T1000 (cell line): ENCODE measurements at places on chromosomes 3 and 15.

- DNase-seq = no peak
These were observed 21.4 kb downstream of the ACKR2 start for GRCh38 chr3:42830437-42831320.

- no peak for DNase-seq
These were observed 6.7 kb upstream of the ZBED2 start for GRCh38 chr3:111601810-111602209.

DNA sequence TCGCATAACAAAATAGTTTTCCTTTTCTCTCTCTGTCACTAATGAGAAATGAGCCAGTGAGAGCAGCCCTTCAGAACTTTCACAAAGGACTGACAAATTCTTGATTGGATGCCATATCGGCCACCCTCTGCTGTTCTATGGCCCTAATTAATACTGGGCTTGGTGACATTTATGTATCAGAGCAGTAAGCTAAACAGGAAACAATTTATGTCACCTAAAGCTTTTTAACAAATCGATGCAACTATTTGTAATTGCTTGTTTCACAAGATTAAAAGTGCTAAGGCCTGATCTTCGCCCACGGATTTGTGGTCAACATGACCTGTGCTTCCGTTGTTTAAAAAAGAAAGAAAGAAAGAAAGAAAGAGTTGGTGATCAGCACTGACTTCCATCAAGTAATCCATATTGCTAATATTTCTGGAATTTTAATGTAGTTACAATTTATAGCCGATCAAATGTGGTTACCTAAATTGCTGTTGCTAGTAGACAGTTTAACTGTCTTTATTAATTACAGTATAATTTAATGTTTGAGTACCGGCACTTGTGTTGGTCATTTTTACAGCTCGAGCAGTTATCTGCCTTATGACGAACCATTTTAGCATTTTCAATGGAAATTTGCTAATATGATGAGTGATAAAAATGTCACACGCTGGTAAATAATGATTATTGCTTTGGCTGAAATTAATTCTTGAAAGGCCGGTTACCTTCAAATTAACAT lies 631.3 kb downstream of the FOXP1 start:
- no peak for DNase-seq

DNA sequence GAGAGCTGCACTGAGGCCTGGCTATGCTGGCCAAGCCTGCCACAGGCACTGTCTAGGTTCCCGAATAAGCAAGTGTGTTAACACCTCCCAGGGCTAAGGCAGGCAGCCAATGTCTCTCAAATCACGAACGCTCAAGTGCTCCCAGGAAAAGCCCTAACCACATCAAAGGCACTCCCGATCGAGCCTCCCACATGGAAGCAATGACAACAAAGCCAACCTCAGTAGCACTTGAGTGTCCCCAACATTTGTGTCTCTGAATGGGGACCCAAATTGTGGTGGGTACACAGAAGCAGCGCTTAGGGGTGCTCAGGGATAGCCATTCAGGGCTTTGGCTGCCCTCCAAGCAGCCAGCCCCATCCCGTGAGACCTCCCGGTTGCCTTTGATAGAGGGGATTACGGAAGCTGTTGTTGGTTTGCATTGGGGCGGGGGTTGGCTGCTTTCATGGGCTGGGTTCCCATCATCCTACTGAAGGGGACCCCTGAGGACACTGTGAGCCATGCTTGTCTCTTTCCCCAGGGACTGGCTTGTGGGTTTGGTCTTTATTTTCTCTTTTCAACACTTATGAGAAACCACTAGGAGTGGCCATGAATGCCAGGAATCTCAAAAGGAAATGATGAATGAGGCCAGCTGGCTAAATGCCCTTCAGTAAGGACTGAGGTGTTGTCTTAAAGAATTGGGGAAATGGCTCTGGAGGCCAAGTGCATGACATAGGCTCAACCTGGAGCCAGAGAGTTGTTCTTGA lies 234.1 kb upstream of the FEZF2 start:
- DNase-seq = peak; percentile 63

- DNase-seq = no peak
These were observed 186.5 kb downstream of the FOXP1 start for GRCh38 chr3:71397046-71397445.

- no peak for DNase-seq
These were observed 160.6 kb upstream of the POU1F1 start for GRCh38 chr3:87436781-87437543.

- no peak for DNase-seq
These were observed 16.3 kb upstream of the OR5H1 start for GRCh38 chr3:98114264-98114663.

GRCh38 chr3:181616088-181617070 lies 95.3 kb upstream of the SOX2 start:
- no peak for DNase-seq

GRCh38 chr15:26771168-26771567 lies 1.7 kb downstream of the GABRB3 start:
- DNase-seq = no peak

- no peak for DNase-seq
These were observed 12.4 kb downstream of the GLYCTK start for GRCh38 chr3:52299879-52300611.

DNA sequence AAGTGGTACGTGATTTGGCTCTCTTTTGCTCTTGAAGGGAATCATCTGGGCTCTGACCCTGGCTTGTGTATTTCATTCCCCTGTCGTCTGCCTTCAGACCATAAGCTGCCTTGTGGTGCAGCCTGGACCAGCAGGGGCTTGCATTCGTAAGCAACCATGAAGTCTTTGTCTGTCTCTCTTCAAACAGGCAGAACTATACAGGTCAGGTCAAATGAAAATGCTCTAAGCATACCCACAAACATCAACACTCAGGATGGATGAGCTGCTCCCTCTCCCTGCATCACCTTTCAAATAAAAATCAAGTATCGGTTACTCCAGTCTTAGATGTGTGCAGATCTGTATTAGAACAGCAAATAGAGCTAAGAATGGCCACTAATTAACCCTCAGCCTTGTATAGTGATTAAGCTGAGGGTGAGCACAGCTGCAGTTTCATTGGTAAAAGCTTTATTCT lies 268.6 kb upstream of the UBE2E1 start:
- no peak for DNase-seq

- DNase-seq = no peak
These were observed 3.0 kb downstream of the SPATA16 start for GRCh38 chr3:173138026-173138425.

- no peak for DNase-seq
These were observed 577.7 kb upstream of the ADAMTS9 start for GRCh38 chr3:65265511-65265910.

GRCh38 chr15:90870354-90871138 lies 2.2 kb downstream of the FURIN start:
- DNase-seq = no peak

DNA sequence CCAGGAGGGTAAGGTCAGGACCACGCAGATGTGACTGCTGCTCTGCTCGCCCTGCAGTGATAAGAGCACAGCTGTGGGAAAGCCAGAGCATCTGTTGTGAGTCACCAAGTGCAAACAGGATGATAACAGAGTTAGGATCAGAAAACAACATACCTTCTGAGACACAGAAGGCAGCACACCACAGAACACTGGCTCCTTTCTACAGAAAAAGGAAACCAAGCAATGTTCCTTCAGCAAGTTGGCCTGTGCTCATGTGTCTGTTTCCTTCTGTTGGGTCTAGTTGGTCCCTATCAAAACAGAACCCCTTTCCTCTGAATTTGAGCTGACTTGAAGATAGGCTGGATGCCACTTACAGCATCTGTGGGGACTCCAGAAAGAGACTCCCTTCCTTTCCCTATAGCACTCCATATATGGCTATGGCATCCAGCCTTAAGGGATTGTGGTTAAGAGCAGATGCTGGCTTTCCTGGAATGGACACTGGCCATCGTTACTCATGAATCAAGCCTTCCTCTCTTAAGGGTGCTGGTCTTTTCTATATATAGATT lies 440.7 kb upstream of the THBS1 start:
- no peak for DNase-seq
